Fibroblast of pulmonary artery (primary cell): ENCODE measurements at places on chromosomes 4 and X.

- DNase-seq = no peak
Observed at GRCh38 chrX:39766085-39766726, 331.6 kb downstream of the BCOR start.

DNA sequence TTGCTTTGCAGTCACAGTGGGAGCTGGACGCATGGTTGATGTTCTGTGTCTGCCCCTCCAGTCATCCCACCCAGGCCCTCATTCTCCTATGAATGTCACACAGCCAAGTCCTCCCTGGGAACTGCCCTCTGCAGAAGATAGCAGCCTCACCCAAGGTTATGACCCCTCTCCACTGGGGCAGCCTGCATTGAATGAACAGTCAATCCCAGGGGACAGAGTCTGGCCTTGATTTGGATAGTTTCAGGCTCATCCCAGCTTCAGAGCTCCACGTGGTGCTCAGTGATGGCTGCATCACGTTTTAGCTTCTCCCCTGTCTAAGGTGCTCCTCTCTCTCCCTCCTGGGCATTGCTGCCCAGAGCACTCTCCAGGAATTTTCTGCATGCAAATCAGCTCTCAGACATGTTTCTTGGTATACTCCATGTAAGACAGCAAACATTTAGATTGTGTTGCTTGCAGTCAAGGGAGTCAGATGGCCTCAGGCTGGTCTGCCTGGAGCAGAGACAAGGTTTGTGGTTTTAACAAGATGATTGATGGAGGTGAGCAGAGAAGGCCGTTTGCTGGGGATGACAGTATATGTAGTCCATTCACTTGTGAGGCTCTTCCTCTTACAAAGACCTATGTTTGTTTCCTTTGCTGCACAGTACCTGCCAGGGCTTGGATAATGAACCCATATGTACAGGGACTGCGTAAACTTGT is 56.1 kb upstream of the MSX1 start:
- DNase-seq = no peak

- no peak for DNase-seq
Observed at GRCh38 chr4:182826391-182826790, 90.8 kb downstream of the DCTD start.

GRCh38 chr4:56971383-56971782 is 6.0 kb downstream of the NOA1 start:
- no peak for DNase-seq

DNA sequence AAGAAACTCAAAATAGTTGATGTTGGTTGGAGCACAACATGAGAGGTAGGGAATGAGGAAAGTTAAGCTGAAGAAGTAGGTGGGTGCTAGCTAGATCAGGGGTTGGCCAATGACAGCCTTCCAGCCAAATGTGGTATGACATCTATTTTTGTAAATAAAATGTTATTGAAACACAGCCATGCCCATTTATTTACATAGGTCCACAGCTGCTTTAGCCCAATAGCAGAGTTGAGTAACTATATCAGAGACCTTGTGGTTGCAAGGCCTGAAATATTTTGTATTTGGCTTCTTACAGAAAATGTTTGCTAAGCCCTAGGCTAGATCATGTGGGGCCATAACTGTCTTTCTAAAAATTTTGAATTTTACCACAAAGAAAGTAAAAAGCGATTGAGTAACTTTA is 234.9 kb upstream of the CTSO start:
- no peak for DNase-seq

DNA sequence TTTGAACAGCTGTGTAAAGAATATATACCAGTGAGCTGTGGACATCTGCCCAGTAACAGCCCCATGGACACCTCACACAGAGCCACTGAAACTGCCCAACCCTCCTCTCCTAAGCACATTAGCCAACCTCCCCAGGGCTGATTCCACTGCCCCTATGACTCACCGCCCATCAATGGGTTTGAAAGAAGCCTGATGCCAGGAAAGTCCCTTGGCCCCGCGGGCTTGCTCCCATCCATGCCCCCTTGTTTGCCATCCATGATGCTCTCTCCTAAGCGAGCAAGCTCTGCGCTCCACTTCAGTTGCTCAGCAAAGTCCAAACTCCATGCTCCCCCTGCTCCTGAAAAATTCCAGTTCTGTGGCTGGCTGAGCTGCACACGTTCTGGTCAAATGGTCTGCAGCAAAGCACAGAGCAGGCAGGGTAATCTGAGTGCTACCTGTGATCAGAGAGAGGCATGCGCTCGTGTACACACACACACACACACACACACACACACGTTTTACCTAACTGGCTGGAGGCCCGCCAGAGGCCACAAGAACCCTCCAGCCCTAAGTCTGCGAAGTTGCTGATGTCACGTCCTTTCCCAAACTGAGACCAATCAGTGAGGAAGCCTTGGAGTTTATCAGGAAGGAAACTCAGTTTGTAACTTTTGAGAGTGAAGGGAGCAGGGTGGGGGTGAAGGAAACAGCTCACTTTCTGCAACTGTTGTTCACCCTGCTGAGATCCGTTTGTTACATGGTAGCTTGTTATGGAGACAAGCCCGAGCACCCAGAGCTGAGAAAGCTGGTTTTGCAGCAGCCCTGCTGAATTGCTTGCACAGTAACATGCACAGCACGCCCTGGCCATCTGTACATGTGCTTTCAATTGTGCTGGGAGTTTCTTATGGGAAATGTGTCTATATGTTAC is at the start of gene ASB9:
Gene ASB9 (minus strand): TSS at position 466 of the 904 bp plus-strand sequence. CDS start 209 bp downstream, at position 257.
- DNase-seq = peak; percentile 54

- no peak for DNase-seq
Observed at GRCh38 chr4:56448301-56448700, 12.2 kb downstream of the PAICS start.

DNA sequence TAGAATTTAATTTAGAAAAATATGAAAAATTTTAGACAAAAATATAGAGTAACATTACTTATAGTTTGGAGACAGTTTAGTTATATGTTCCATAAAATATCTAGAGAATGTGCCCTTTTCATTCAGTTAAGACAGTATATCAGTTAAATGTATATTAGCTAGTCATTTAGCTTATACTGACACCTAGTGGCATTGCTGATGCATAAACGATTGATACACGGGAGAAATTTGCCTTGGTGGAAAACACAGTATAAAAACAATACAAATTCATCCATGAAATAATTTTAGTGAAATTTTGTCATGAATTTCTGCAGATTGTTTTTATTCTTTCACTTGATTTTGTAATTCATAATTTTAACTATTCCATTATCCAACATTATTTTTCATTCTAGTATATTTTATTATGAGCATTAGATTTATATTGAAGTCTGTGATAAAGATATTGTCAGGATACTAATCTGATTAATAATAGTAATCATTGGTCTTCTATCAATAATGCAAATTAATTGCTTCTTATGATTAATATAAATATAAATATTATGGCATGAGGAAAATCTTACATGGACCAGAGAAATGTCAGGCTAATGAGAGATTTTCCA is 219.0 kb downstream of the TLL1 start:
- DNase-seq = peak; percentile 73

DNA sequence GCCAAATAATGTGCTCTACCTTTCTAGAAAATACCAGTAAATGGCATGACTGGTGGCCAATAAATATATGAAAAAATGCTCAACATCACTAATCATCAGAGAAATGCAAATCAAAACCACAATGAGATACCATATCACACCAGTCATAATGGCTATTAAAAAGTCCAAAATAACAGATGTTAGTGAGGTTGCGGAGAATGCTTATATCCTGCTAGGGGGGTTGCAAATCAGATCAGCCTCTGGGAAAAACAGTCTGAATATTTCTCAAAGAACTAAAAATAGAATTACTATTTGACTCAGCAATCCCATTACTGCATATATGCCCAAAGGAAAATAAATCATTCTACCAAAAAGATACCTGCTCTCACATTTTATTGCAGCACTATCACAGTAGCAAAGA is 115.1 kb downstream of the RASGEF1B start:
- no peak for DNase-seq

DNA sequence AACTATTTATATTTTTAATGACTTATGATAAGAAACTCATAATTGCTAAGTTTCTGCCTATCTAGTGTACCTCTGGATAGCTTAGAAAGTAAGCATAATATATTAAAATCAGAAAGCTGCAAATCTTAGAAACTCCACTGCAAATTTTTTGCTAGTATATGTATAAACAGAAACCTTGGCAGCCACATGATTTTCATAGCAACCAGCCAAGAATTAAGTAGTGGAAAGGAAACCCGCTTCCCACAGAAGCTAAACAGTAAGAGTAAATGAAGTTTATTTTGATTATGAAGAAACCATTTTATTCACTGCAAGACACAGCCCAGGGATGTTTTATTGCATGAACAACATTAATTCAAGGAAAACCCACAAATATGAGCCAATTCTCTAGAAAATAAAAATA is 872.5 kb upstream of the ADGRL3 start:
- DNase-seq = no peak

DNA sequence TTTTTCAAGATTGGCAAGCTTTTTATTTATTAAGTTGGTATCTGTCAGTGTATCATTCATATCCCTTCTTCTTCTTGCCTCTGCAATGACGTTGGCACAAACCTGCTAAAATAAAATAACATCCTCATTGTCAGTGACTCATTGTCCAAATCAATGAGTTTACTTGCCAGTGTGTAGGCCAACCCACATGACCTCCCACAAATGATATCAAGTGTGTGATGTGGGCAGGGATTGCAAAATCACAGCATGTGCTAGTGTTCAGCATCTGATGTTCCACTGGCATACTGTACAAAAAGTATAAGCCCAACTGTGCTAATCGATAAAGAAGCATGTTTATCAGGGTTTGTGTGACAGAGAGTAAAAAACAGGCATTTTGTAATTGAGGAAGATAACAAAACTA is 25.5 kb downstream of the GPAT3 start:
- DNase-seq = peak; percentile 52
